ENCODE measurements at places on chromosomes 6 and 20.
A peak's percentile ranks its signal among the peaks of the same experiment; 100 is the strongest.

- no peak for DNase-seq
These were observed 47.2 kb downstream of the KIF13A start for GRCh38 chr6:17940151-17940792.

DNA sequence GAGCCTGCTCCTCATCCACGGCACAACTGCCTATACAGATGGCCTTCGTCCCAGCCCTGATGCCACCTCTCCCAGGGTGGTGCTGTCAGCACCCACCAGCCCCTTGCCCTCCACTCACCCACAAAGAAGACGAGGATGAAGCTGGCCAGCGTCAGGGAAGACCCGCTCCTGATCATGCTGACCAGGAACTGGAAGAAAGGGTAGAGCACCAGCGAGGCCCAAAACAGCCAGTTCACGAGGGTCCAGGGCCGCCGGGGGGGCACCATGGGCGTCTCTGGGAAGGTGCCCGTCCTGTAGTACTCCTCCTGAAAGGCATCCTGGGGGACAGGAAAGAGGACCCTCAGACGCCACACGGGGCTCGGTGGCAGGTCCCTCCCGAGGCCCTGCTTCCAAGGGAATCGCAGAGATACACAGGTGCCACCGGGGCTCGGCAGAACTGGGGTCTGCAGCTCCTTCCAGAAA, 134.5 kb downstream of the AGPAT4 start:
- DNase-seq: no peak

GRCh38 chr20:46012921-46013320, 4.2 kb downstream of the MMP9 start:
- DNase-seq: no peak

- no peak for DNase-seq
These were observed 778 bp downstream of the PSMG4 start for GRCh38 chr6:3259491-3259958.

DNA sequence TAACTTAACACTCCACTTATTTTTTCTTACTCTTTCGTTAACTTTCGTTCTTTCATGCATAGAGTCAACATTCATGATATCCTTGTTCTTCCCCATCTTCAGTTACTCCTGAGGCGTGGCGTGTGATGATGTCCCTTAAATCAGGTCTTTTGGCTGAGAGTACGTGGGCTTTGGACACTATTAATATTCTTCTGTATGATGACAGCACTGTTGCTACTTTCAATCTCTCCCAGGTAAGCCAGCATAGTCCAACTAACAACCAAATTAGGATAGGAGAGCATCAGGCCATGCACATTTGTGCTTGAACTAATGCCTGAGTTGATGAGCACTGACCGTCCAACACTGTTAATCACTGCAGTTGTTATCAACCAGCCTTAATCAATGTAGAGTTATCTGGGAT, 119.6 kb downstream of the TMEM242 start:
- no peak for DNase-seq

- DNase-seq: no peak
These were observed 13.9 kb downstream of the SRC start for GRCh38 chr20:37359836-37360235.

- no peak for DNase-seq
These were observed 726.0 kb downstream of the KIF16B start for GRCh38 chr20:15847196-15847784.

GRCh38 chr6:18577491-18577890, 190.3 kb downstream of the RNF144B start:
- DNase-seq: no peak

- DNase-seq: no peak
These were observed 929 bp downstream of the CDH22 start for GRCh38 chr20:46307139-46307998.

DNA sequence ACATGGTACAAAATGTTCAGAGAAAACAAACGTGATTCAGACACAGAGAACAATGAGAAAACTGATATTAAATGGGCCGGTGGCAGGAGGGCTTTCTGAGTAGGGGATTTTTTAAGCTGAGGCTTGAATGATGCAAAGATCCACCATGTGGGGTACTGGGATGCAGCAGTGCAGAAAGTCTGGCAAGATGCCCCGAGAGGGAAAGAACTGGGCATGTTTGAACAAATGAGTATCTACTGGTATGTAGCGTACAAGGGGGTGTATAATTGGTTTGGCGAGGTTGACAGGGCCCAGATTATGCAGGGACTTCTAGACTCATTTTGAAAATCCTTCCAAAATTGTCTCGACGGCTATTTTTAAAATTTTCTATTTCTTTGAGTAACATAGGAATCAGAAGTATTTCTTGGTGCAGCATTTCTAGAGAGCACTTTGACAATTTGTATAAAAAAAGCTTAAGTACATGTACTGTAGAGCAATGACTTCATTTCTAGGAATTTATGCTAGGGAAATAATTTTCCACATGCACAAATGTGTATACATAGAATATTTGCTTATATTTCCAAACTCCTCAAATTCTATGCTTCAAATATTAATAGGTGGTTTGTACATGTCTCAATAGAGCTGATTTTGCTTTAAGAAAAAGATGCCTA, 119.6 kb upstream of the DOK5 start:
- DNase-seq: no peak

DNA sequence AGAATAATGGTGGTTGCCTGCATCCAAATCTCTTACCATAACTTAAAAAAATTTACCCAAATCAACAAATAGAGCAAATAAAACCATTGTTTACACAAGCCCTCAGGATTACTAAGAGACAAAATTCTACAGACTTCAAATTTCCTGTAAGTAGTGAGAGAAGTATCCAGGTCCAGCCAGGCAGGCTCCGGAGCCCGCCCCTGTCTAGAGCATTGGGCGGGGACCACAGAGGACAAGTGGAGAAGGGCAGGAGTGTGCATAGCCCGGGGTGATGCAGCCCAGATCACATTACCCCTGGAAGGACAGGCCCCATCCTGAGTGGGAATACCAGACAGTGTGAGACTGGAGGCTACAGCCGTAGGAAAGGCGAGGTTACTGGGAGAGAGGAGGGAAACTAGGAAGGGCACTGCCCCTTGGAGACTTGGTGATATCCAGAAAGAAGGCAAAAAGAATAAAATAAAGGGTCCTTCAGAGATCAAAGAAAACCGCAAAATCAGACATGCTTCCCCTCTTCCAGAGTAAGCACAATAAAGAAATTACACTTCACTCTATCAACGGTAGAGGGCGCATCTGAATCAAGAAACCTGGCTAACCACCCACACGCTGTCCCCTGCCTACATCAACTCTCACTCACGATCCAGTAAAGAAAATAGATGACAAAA, 26.6 kb downstream of the RIN2 start:
- no peak for DNase-seq

DNA sequence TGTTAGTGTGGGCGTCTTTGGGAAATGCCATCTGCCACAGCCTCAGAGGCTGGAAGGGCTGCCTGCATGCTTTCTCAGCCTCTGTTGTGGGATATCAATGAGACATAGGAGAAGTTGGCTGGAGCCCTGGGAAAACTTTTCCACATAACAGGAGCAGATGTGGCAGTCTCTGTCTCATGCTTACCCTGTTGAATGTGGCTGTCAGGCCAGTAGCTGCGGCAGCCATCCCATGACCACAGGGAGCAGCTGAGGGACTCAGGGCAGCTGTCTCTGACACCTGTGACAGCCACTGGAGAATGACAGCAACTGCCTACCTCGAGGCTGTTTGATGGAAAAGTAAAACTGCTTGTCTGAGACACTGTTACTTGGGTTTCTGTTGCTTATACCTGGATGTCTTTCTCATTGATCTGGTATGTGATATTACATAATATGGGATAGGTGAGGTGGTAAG, 64.4 kb downstream of the TULP4 start:
- peak; percentile 84 for DNase-seq

DNA sequence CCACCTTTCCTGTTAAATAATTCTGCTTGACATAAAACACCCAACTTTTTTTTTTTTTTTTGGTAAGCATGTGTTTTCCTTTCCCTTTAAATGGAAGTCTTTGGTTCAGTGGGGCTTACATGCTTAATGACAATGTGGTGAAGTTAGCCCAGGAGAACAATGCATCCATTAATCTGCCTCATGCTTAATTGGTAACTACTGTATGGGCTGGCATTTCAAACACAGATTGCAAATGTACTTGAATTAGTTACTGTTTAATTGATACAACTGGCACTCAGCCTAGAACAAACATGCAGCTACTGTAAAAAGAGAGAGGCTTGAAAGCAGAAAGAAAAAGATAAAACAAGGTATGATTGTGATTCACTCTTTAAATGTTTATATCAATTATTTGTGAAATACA, 483.6 kb upstream of the NOX3 start:
- DNase-seq: no peak

- peak; percentile 6 for DNase-seq
These were observed 271.5 kb downstream of the FOXA2 start for GRCh38 chr20:22312744-22313346.

GRCh38 chr20:38032585-38033329, 499 bp downstream of the TTI1 start:
- DNase-seq: no peak

- no peak for DNase-seq
These were observed 202.5 kb downstream of the PREX1 start for GRCh38 chr20:48625136-48625900.

DNA sequence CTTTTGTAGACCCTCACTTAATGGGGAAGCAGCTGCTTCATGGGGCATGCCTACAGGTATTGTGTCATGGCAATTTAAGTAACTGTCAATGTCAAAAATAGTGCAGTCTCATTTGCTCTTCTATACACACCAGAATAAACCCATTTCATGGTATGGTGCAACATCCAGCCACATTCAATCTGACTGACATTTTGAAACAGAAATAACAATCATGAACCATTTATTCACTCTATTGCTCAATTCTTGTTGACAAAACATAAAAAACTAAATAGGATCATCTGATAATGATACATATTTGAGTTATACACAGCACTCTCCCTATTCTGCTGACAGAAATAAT, 122.9 kb downstream of the MAP7 start:
- DNase-seq: no peak

DNA sequence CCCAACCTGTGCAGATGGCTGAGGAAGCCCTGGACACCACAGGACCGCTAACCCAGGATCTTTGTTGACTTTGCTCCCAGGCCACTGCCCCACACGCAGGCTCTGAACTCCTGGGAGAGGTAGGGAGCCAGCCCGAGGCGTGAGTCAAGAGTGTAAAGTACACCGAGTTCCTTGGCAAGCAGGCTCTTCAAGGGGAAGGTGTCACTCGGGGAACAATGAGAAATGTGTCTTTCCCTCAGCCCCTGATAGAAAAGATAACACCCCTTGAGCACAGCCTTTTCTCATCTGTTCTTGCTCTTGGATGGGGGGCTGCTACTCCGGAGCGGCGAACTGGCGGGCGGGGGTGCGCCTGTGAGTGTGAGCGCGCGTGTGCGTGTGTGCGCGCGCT, 472 bp upstream of the EDN3 start:
- no peak for DNase-seq

DNA sequence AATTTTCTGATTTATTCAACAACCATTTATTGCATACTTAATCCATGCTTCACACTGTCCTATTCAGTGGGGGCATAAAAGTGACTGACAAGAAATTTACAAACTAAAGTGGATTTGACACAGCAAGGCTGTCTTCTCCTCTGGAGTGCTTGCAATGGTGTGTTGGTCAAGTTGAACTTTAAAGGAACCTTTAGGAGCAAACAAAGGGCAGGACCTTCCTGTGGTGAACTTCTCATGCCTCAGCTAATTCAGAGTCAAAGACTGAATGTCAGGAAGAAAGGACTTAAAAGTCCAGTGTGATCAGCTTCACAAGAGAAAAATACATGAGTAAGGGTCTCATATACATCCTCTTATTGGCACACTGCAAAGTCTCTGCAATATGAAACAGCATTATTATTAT, 60.8 kb upstream of the TENT5A start:
- no peak for DNase-seq

DNA sequence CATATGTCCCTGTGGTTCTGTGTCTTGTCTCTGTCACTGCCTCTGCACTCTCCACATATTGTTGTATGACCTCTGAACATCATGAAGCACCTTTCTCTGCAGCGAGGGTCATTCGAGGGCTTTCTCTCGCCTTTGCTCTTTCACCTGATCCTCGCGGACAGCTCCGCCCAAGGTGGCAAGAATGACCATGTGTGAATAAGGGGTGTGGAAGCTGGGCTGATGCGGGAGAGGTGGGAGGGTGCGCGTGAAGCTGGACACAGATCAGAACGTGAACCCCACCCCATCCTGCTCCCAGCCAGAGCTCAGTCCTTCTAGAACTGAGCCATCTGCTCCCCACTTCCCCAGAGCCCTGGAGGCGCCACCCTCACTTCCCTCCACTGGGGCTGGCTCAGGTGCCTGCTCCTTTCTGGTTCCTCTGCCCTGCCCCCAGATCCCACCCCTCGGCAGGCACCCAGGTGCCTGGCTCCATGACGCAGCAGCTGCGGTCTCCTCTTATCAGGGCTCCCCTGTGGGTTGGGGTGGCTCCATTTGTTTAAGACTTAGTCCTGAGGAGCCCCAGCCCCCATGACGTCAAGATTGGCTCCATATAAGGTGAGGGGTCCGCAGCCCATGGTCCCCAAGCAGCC, at the start of gene MUCL3:
TSS of gene MUCL3 (plus strand) at position 613 of the 626 bp plus-strand sequence. CDS start 27 bp downstream, outside the sequence.
- DNase-seq: no peak

- no peak for DNase-seq
These were observed 99.0 kb downstream of the JARID2 start for GRCh38 chr6:15344831-15345230.

- DNase-seq: no peak
These were observed 24.5 kb downstream of the ILRUN start for GRCh38 chr6:34671801-34672656.

GRCh38 chr6:88952065-88952704, 11.2 kb downstream of the RNGTT start:
- DNase-seq: no peak

DNA sequence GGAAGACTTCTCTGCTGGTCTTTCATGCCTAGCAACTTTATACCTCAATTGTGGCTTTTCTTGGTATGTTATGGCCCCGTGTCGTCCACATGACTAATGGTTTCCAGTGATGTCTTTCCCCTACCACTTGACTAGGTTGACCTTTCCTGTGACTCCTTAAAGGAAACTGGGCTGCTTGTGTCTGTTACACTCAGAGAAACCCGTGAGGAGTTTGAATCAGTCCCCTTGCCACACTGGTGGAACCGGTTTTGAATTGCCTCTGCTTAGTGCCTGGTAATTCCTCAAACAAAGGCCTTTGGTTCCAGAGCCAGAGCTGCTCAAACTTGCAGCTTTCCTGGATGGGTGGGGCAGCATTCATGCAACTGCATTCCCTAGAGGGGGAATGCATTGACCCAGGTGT, 21.9 kb downstream of the ECT2L start:
- DNase-seq: peak; percentile 56

DNA sequence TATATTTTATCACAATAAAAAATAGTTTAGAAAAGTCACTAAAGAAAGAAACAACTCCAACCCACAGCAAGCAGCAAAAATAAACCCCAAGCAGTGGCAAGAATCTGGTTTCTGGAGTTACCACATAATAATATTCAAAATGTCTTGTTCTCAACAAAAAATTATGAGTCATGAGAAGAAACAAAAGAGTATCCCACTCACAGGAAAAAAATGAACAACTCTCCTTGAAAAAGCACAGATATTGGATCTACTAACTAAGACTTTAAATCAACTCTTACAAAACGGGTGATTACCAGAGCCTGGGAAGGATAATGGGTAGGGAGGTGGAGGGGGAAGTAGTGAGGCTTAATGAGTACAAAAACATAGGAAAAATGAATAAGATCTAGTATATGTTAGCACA, 425.6 kb downstream of the PLCB1 start:
- peak; percentile 41 for DNase-seq
